Activated T-helper 1 cell treated with anti-CD3 and anti-CD28 coated beads, Interleukin-12 subunit alpha, Interleukin-12 subunit beta, Interleukin-2, Interleukin-4 antibody, amounts not matched to agents 30 ng/mL and 10 ng/mL and 1 ng/mL, durations not matched to agents 14 hours and 24 hours and 36 hours (primary cell): ENCODE measurements at places on chromosomes 2 and 18. TPM values are rescaled to one million over a fixed set of nuclear protein-coding genes. Genes with fewer than 3 reads are reported as not detected.

AMER3 gene
- total RNA-seq = not detected in 2 replicates

GRCh38 chr2:146228466-146229058, 1616.3 kb upstream of the ACVR2A start:
- H3K27me3 ChIP-seq = no peaks in the 10 kb centered on the region
- H3K4me1 ChIP-seq = no peaks in the 10 kb centered on the region
- H3K36me3 ChIP-seq = no peaks in the 10 kb centered on the region
- H3K4me3 ChIP-seq = no peak overlapping the region
- H3K27ac ChIP-seq = no peak overlapping the region

ITGB6 gene
- not detected in 2 replicates for total RNA-seq

- no peaks in the 10 kb centered on the region for H3K4me1 ChIP-seq
- no peak overlapping the region for H3K27ac ChIP-seq
- DNase-seq = no peak
- no peak overlapping the region for H3K4me3 ChIP-seq
- no peaks in the 10 kb centered on the region for H3K36me3 ChIP-seq
- H3K27me3 ChIP-seq = peaks cover 36% of the 10 kb centered on the region
These were observed 921 bp downstream of the PLB1 start for GRCh38 chr2:28496781-28497180.

GRCh38 chr18:74492259-74492658, 3.9 kb upstream of the CNDP2 start:
- no peak for DNase-seq
- H3K27me3 ChIP-seq = peaks cover 16% of the 10 kb centered on the region
- peaks cover 5% of the 10 kb centered on the region for H3K36me3 ChIP-seq
- H3K4me1 ChIP-seq = peaks cover 14% of the 10 kb centered on the region
- H3K4me3 ChIP-seq = no peak overlapping the region
- H3K27ac ChIP-seq = no peak overlapping the region

GRCh38 chr2:240452462-240453256, 17.2 kb downstream of the GPC1 start:
- H3K4me1 ChIP-seq = no peaks in the 10 kb centered on the region
- no peaks in the 10 kb centered on the region for H3K36me3 ChIP-seq
- H3K27ac ChIP-seq = no peak overlapping the region
- H3K4me3 ChIP-seq = no peak overlapping the region
- H3K27me3 ChIP-seq = peaks cover 42% of the 10 kb centered on the region

GRCh38 chr2:237451643-237452469, 35.2 kb upstream of the MLPH start:
- peaks cover 3% of the 10 kb centered on the region for H3K36me3 ChIP-seq
- DNase-seq = no peak
- no peaks in the 10 kb centered on the region for H3K27me3 ChIP-seq
- no peak overlapping the region for H3K4me3 ChIP-seq
- peaks cover 6% of the 10 kb centered on the region for H3K4me1 ChIP-seq

HRH4 gene
- 1.7 and 1.9 TPM in 2 replicates for total RNA-seq
